A549 treated with CORT108297 at 1 μM for 4 hours (cell line): ENCODE measurements at places on chromosomes 2 and 18. TPM values are rescaled to one million over a fixed set of nuclear protein-coding genes. Genes with fewer than 3 reads are reported as not detected.

Gene MITD1
- total RNA-seq, result 24.0 to 35.8 TPM (median 26.7 TPM) in 5 replicates

Gene ATP6V1B1
- total RNA-seq, result 1.5 to 2.6 TPM (median 2.4 TPM) in 5 replicates

Gene DARS1
- 52.7 to 62.1 TPM (median 55.9 TPM) in 5 replicates for total RNA-seq

Gene XIRP2
- total RNA-seq, result not detected in 5 replicates

Gene SLC25A52
- total RNA-seq, result not detected in 5 replicates

Gene NEU2
- total RNA-seq, result not detected in 5 replicates

Gene GAD1
- 0.53 to 0.67 TPM (median 0.61 TPM) in 5 replicates for total RNA-seq

Gene EFHD1
- total RNA-seq, result 1.9 to 2.9 TPM (median 2.5 TPM) in 5 replicates

Gene TFCP2L1
- total RNA-seq, result 2.9 to 4.9 TPM (median 3.3 TPM) in 5 replicates

Gene MRPL19
- 69.2 to 76.6 TPM (median 72.9 TPM) in 5 replicates for total RNA-seq

Gene NDUFS1
- total RNA-seq, result 51.1 to 69.0 TPM (median 65.0 TPM) in 5 replicates

Gene SGPP2
- total RNA-seq, result 0.21 to 0.33 TPM (median 0.27 TPM) in 5 replicates

Gene CYS1
- 0.81 to 1.8 TPM (median 1.3 TPM) in 5 replicates for total RNA-seq

Gene RIT2
- not detected in 5 replicates for total RNA-seq

Gene SATB2
- total RNA-seq, result 2.7 to 3.6 TPM (median 3.3 TPM) in 5 replicates

Gene PLCD4
- 0.33 to 0.59 TPM (median 0.40 TPM) in 5 replicates for total RNA-seq

Gene TXNDC2
- 0.07 to 0.32 TPM (median 0.10 TPM) in 5 replicates for total RNA-seq

Gene LYG1
- 0.82 to 2.2 TPM (median 1.4 TPM) in 5 replicates for total RNA-seq

Gene PROC
- 2.9 to 4.2 TPM (median 3.9 TPM) in 5 replicates for total RNA-seq

Gene HOXD9
- total RNA-seq, result 0.82 to 1.7 TPM (median 1.5 TPM) in 5 replicates

Gene RAB6D
- total RNA-seq, result 0.03 to 0.07 TPM in 2 of 5 replicates, not detected in the others

Gene SERPINB12
- total RNA-seq, result not detected in 5 replicates

Gene CD28
- not detected in 5 replicates for total RNA-seq

Gene SERPINB10
- total RNA-seq, result not detected in 5 replicates

Gene MYOM1
- 0.05 to 0.29 TPM (median 0.12 TPM) in 5 replicates for total RNA-seq

Gene ARHGAP15
- 0.25 TPM in 1 of 5 replicates, not detected in the others for total RNA-seq

Gene FSHR
- not detected in 5 replicates for total RNA-seq

Gene AQP4
- 0.05 TPM in 1 of 5 replicates, not detected in the others for total RNA-seq

Gene MROH2A
- 0.09 to 0.20 TPM (median 0.15 TPM) in 4 of 5 replicates, not detected in the other for total RNA-seq

Gene ERMN
- total RNA-seq, result not detected in 5 replicates

Gene ZNF804A
- not detected in 5 replicates for total RNA-seq

Gene C2orf66
- 0.06 to 0.13 TPM (median 0.07 TPM) in 3 of 5 replicates, not detected in the others for total RNA-seq

Gene OR6B3
- total RNA-seq, result not detected in 5 replicates

Gene POTEC
- total RNA-seq, result not detected in 5 replicates

Gene SERPINB3
- total RNA-seq, result 0.06 to 0.17 TPM (median 0.08 TPM) in 5 replicates

Gene DNAJC10
- total RNA-seq, result 55.3 to 75.5 TPM (median 68.9 TPM) in 5 replicates

Gene CD8B
- total RNA-seq, result not detected in 5 replicates

Gene DLX2
- total RNA-seq, result 0.40 to 1.1 TPM (median 0.60 TPM) in 5 replicates

Gene KIF1A
- 0.64 to 1.0 TPM (median 0.81 TPM) in 5 replicates for total RNA-seq

Gene SLC16A14
- total RNA-seq, result 0.58 to 1.3 TPM (median 1.2 TPM) in 5 replicates

Gene TACR1
- total RNA-seq, result 0.09 to 0.20 TPM (median 0.13 TPM) in 5 replicates

Gene BOLL
- not detected in 5 replicates for total RNA-seq

Gene THADA
- total RNA-seq, result 19.4 to 25.6 TPM (median 22.2 TPM) in 5 replicates

Gene SMYD5
- total RNA-seq, result 53.7 to 59.9 TPM (median 55.8 TPM) in 5 replicates

Gene HOXD13
- 0.16 to 0.27 TPM (median 0.23 TPM) in 5 replicates for total RNA-seq

Gene GAREM1
- 2.8 to 4.3 TPM (median 3.3 TPM) in 5 replicates for total RNA-seq

Gene TMEM198
- total RNA-seq, result 0.45 to 1.4 TPM (median 1.1 TPM) in 5 replicates

Gene CPO
- 0.09 to 0.15 TPM (median 0.12 TPM) in 3 of 5 replicates, not detected in the others for total RNA-seq

Gene ITPRIPL1
- not detected in 5 replicates for total RNA-seq

Gene CXCR2
- 0.03 to 0.05 TPM in 2 of 5 replicates, not detected in the others for total RNA-seq

Gene LCT
- 0.03 to 0.06 TPM (median 0.03 TPM) in 4 of 5 replicates, not detected in the other for total RNA-seq

Gene REG1A
- total RNA-seq, result not detected in 5 replicates

Gene ZNF385B
- total RNA-seq, result 0.20 to 0.21 TPM in 2 of 5 replicates, not detected in the others

Gene APLF
- total RNA-seq, result 0.54 to 0.77 TPM (median 0.68 TPM) in 5 replicates

Gene DSC1
- total RNA-seq, result not detected in 5 replicates

Gene DTNA
- 0.14 to 0.29 TPM (median 0.23 TPM) in 5 replicates for total RNA-seq

Gene LRRC30
- total RNA-seq, result not detected in 5 replicates

Gene LHCGR
- total RNA-seq, result not detected in 5 replicates

Gene FHOD3
- 1.9 to 2.8 TPM (median 2.6 TPM) in 5 replicates for total RNA-seq
